ENCODE measurements at places on chromosomes 7 and 10.

DNA sequence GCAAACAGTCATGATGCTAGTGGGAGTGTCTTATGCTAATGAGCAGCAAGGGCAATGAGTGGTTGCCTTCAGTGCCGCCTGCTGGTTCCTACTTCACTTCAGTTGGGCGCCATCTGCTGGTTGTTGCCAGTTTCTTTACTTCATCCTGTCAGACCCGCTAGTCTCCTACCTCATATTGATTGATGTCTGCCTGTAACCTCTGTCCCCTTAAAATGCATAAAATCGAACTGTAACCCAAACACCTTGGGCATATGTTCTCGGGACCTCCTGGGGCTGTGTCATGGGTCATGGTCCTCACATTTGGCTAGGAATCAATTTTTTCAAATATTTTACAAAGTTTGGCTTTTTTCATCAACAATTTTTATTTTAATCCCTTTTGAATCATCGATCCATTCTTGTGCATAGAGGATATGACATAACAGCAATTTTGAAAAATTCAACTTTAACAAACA, 62.8 kb upstream of the C7orf33 start:
- peak; percentile 99 for DNase-seq

GRCh38 chr10:91702620-91703019, 69.7 kb upstream of the PPP1R3C start:
- no peak for DNase-seq

- no peak for DNase-seq
Observed at GRCh38 chr7:1597066-1597760, 27.4 kb upstream of the PSMG3 start.

- DNase-seq = no peak
Observed at GRCh38 chr10:31618541-31619291, 299.7 kb downstream of the ZEB1 start.

GRCh38 chr10:72186258-72186981, 29.4 kb upstream of the ANAPC16 start:
- no peak for DNase-seq
